ENCODE measurements at places on chromosomes 6 and 20.

DNA sequence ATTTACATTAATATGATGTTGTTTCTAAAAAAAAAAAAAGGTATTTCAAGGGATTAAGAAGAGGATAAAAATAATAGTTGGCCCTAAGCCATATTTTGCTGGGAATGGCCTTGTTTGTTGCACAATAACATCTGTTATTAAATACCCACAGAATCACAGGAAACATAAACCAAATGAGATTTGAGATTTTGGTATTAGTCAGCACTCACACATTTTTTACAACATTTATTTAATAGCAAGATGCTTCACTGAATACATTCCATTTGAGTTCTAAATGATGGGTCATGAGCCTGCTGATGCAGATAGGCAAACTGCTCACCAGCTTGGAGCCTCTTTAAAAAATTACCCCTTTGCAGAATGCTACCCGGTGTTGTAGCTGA is 92.9 kb upstream of the ENPP5 start:
- no peak for DNase-seq

DNA sequence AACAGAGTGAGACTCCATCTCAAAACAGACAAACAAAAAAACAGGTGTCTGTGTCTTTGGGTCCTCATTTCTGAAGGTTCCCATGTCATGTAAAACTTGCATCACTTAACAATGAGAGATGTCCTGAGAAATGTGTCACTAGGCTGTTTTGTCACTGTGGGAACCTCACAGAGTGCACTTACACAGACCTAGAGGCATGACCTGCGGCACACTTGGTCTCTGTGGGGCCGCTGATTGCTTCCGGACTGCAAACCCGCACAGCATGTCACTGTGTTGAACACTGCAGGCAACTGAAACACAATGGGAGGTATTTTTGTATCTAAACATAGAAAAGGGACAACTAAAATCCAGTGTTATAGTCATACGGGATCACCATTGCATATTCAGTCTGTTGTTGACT is 42.3 kb upstream of the TMEM181 start:
- DNase-seq, result no peak

DNA sequence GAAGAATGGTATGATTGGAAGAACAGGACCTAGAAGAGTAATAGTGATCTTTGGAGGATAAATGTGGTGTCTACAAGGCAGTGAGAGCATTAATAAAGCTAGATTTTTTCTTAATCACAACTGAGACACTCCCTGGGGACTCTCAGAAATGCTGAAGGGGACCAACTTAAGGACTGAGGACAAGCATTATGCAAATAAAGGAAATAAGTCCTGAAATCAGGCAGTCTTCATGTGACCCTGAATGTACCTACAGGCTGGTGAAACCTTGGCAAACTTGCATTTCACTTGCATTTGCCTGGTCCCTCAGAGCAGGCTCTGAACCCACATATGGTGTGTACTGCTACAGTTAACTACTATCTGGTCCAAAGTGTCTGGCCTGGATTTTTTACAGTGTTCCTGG is 19.3 kb upstream of the TTK start:
- no peak for DNase-seq

DNA sequence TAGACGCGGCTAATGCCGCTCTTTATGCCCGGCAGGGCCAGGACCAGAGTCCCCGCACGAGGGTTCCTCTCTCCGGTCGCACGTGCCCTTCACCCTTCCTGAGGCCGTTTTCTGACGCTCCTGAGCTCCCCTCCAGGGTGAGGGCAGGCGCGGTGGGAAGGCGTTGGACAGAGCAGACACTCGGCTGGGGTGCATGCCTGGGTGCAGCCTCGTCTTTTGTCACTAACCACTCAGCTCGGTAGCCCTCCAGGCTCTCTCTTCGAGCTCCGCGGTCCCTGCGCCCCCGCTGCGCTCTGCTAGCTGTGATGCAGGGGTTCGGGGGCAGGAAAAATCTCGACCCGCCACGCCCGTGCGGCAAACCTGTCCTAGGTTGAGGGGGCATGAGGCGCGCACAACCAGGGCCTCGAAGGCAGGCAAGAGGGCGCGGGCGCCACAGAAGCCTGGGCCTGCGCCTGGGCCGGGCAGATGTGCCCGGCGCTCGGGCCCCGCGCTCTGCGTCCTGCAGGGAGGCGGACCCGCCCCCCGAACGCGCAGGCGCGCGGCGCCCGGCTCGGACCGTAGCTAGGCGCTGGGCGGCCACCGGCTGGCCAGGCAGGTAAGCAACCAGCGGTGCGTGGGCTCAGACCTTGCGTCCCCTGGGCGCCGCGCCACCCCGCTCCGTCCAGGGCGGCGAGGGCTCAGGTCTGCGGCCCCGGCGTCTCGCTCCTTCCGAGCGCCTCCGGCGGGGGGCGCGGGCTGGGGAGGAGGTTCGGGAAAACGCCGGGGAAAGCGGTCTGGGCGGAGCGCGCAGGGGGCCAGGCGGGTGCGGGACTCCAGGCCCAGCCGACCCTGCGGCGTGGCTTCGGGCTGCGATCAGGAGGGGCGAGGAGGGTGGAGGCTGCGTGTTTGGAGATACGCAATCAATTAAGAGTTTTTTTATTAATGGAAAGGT is at the start of gene L3MBTL1:
Gene L3MBTL1 (plus strand): TSS at position 548 of the 931 bp plus-strand sequence. CDS start 5,807 bp downstream, outside the sequence.
- no peak for DNase-seq

GRCh38 chr20:45318948-45319347 is 10.8 kb upstream of the MATN4 start:
- no peak for DNase-seq

- DNase-seq, result no peak
Observed at GRCh38 chr6:116388924-116389323, 18.2 kb downstream of the DSE start.

DNA sequence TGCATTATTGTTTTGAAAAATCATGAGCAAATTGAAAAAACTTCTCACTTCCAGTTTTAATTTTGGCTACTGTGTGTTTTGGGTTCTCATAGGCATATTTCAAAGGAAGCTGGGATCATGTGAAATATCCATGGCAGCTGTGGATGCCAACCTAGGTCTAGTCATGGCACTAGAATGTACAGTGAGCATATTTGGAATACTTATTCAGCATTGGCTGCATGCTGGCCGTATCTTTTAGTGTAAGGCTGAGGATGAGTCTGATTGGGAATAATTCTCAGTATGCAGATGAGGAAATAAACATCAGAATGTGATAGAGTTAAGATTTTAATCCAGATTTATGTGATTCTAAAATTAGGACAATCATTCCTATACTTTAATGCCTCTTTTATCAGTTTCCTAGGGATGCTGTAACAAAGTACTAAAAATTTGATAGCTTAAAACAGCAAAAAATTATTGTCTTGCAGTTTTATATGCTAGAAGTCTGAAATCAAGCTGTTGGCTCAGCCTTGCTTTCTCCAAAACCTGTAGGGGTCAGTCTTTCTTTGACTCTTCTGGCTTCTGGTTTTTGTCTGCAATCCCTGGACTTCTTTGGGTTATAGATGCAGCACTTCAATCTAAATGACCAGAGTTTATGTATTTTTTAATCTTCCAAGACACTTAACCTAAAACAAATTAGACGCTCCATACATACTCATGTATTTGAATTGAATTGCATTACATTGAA is 37.7 kb upstream of the DEFB112 start:
- no peak for DNase-seq

GRCh38 chr6:92427453-92427852 is 991.9 kb downstream of the EPHA7 start:
- DNase-seq, result no peak

DNA sequence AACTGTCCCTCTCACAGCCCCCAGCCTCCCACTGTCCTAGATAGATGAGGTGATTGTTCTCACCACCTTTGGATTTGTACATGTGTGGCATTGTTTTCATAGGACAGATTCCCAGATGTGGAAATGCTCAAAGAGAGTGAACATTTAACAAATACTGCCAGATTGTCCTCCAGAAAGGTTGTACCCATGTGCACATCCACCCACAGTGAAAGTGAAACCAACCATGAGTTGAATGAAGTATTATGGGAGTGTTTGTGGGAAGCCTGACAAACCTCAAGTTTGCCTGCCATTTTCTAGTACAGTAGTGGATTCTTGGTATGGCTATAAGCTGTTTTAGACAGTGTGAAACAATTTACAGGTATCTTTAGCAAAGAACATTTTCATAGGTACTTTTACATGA is 42.7 kb downstream of the ANKRD6 start:
- DNase-seq, result no peak

GRCh38 chr20:45826381-45827019 is 612 bp downstream of the TNNC2 start:
- no peak for DNase-seq

DNA sequence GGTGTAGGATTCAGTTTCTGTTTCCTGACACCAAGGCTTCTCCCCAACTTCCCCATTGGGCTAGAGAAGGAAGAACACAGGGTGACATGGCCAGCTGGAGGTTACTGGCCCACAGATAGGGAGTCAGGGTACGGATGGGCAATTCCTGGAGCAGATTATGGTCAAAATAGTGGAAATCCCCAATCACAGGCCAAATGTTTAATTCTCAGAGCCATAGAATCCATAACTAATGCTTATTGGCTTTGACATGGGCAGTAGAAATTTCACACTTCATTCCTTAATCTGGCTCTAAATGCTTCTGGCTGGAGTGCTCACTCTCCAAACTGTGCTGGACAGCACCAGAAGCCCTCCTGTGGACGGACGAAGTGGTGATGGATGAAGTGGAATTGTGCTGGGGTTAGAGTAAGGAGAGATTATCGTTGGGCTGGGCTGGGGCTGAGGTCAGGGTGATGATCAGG is 887 bp downstream of the SIGLEC1 start:
- no peak for DNase-seq

DNA sequence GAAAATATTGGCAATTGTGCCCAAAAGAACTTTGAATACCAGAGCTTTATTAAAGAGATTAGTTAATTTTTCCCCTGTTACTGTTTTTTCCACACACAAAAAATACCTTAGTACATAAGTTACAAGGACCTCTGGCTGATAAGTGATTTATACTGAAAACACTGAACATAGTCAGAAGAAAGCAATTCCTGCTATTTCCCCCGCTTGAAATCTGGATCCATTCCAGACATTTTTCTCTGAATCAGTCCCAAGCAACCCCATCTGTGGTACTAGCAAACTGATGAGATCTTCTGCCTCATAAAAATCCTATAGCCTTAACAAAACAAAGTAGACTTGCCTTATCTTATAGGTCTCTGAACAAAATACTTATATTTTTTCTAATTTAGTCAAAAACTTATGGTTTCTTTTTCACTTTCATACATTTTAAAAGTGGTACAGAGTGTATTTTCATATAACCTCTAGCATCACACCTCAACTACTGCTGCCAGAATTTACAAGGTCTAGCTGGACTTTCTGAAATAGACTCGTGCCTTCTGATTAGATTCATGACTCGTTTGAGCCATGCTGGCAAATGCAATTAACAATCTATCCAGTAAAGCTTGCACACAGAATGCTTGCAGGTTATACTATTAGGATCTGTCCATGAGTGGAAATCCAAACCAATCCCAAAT is 111.9 kb downstream of the TBX18 start:
- DNase-seq, result no peak

DNA sequence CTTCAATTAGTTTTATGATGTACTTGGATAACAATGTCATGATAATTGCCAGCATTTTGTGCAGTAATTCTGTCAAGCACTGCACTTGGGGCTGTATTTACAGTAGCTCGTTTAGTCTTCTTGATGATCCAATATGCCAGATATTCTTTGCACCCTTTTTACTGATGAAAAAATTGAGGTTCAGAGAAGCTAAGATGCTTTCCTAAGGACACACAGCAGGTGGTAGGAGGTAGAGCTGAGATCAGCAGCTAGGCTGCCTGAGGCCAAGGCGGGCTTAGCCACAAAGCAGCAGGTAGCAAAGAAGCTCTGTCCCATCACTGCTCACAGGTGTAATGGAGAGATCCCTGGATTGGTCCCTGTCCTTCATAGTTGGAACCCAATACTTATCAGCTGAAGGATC is 33.3 kb downstream of the SUMO4 start:
- no peak for DNase-seq

DNA sequence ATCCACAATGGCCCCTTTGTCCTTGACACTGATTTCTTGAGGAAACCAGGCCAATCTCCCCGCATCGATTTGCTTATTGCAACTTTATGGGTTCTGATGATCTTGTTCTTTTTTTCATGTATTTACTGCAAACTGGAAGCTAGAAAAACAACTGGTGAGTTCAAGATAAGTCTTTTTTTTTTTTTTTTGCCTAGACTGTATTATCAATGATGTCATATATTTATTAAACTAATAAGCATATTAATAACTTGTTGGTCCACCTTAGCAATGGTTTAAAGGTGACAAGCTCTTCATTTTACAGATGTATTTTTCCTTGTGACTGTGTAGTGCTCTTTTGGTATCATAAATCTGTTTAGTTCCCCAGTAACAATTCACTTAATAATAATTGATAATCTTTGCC is 79.0 kb upstream of the NOX3 start:
- no peak for DNase-seq

DNA sequence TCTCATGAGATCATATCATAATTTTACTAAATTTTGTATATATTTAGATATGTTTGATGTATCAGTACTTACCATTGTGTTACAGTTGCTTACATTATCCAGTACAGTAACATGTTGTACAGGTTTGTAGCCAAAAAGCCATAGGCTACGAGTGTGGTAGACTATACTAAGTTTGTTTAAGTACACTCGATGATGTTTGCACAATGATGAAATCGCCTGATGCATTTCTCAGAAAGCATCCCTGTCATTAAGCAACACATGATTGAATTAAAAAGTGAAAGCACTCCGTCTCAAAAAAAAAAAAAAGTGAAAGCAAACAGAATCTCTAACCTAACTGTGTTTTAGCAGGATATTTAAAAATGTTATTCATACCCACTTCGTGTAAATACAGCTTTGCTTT is 104.9 kb upstream of the TFAP2D start:
- DNase-seq, result no peak

DNA sequence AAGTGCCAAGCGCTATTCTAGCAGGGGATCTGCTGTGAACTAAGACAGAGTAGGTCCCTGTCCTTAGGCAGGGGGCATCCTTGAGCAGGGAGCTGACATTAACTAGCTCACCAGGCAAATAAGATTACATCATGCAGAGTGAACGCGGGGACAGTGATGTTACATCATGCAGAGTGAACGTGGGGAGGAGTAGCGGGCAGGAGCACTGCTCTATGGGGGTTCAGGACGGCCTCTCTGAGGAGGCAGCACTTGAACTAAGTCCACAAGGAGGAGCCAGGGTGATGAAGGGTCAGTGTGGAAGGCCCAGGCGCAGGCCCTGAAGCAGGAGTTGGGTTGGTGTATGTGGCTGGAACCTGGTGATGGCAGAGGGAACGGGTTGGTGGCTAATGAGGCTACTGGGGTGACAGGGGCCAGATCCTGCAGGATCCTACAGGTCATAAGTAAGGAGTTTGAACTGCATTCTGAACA is 38.7 kb downstream of the KAT14 start:
- DNase-seq, result no peak

DNA sequence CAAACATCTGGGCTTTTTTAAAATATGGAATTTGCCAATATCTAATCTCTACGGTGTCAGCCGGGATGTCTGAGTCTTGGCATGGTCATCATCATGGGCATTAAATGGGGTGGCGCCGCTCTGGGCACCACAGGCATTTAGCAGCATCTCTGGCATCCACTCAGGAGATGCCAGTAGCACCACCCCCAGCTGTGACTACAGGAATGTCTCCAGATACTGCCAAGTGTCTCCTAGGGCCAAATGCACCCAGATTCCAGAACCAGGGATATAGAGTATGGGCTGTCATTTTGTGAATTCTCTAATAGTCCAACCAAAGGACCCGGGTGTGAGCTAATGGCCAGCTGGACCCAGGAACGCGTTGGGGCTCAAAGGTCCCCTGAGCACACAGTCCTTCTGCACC is 361.0 kb downstream of the TAF4 start:
- no peak for DNase-seq
